ENCODE measurements at places on chromosomes 2 and 18. TPM values are rescaled to one million over a fixed set of nuclear protein-coding genes. Genes with fewer than 3 reads are reported as not detected.

GRCh38 chr2:173580956-173581355, 226.3 kb downstream of the CDCA7 start:
- no peak for DNase-seq

GRCh38 chr18:47747260-47747795, 183.1 kb downstream of the SMAD2 start:
- no peak for DNase-seq

GRCh38 chr18:79643054-79643984, 36.3 kb upstream of the CTDP1 start:
- DNase-seq: no peak

DNA sequence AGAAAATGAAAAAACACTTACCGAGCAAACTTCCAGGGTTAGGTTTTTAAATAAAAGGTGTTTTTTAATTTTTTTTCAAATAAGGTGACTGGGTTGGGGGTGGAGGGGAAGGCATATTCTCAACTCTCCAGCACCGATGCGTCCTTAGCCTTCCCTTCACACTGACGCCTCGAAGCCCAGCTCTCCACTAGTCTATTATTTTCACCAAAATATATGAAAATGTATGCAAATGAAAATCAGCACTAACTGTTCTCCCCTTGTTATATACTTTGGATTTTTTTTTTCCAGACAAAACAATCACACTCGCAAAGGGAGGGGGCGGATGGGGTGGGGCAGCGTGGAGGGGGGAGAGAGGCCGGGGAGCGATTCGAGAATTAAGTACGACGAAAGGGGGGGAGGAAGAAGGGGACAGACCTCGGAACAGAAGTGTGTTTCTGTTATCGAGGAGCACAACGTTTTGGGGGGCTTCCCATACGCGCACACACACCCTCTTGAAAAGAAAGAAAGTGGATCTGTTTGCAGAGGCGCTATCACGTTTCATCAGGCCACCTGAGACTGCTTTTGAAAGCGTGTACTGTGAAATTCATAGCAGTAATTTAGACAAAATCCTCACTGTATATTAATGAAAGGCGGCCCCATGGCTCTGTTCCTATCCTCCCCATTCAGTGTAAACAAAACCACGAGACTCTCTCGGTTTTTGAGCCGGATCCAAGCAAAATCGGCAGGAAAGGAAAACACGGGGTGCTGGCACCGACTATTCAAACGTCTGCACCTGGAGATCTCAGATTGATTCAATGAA, 2.4 kb upstream of the POU3F3 start:
- DNase-seq: no peak

The DYNAP gene
- polyA plus RNA-seq: 0.10 TPM

The CROCC2 gene
- 0.20 TPM for polyA plus RNA-seq
